ENCODE measurements at places on chromosomes 12 and 14.

GRCh38 chr12:104133866-104134265, 4.1 kb downstream of the NFYB start:
- no peak for DNase-seq

DNA sequence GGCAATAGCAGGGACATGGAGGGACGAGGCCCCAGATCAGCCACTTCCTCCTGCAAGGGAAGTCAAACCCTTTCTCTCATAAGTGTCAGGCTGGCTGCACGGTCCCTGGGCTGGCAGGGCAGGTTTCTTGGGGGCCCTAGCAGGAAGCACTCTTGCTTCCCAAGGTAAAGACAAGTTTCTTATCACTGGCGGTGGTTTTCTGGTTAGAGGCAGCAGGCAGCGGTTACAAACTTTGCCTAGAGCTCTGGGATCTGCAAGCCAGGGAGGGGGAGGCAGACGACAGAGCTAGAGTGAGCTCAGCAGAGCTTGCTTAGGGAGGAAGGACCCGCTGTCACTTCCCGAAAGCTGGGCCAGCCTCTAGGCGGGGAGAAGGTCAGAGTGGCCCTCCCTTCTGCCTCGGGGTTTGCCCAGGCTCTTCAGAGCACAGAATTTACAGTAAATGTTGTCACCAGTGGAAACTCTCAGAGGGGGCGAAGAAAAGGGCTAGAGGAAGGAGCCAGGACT, 20.4 kb downstream of the BATF start:
- DNase-seq: peak; percentile 49

DNA sequence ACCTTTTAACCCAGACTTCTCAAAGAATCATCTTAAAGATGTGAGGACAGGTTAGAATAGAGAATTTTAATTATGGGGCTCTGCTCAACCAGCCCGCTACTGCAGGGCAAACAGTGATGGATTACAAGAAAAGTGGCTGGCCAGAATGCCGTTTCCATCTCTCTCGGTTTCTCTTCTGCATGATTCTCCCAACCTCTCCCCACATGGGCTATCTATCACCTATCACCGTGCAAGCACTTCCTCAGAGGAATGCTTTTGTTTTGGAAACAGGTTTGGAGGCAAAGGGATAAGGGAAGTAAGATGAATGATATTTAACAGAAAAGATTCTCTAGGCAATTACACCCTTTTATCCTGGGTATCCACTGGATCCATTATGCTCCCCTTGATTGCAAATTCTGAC, 37.4 kb upstream of the PHC1 start:
- no peak for DNase-seq

GRCh38 chr14:74504874-74505720, 11.5 kb downstream of the ISCA2 start:
- no peak for DNase-seq

GRCh38 chr12:56522411-56523193, 982 bp downstream of the RBMS2 start:
- no peak for DNase-seq

- no peak for DNase-seq
Observed at GRCh38 chr14:53528185-53528671, 375.1 kb upstream of the DDHD1 start.

DNA sequence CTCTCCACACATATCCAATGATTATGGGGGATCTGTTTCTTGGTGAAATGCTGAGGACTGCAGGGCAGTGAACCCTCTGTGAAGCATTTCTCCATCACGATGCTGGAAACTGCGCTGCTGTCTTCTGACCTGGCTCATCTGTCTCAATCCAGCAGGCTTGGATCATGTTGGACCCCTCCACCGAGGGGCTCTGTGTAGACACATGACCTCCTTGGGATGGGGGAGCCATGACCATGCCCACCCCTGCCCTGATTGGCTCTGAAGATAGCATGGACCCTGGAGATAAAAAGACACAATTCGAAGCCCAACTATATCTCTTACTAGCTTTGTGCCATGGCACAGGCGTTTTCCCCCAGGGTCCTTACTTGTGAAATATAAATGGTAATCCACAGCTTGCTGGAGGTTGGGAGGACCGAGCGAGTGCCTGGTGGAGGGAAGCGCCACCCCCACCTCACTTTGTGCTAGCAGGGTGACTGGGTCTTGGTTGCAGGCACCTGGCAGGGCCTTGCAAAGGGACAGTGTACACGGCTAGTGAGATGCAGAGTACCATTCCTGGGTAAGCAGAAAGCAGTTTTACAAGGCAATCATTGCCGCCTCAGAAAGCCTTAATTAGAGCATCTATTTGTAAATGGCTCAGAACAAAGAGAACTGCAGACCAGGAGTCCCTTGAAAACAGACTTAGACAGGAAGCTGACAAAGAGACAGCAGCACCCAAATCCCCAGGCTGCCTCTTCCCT, 2.4 kb upstream of the KRT83 start:
- DNase-seq: no peak

GRCh38 chr12:120537856-120538220, 3.7 kb downstream of the RNF10 start:
- DNase-seq: no peak

GRCh38 chr14:57845802-57846531, 19.9 kb downstream of the SLC35F4 start:
- no peak for DNase-seq

GRCh38 chr12:32702473-32702872, 23.4 kb downstream of the DNM1L start:
- no peak for DNase-seq

DNA sequence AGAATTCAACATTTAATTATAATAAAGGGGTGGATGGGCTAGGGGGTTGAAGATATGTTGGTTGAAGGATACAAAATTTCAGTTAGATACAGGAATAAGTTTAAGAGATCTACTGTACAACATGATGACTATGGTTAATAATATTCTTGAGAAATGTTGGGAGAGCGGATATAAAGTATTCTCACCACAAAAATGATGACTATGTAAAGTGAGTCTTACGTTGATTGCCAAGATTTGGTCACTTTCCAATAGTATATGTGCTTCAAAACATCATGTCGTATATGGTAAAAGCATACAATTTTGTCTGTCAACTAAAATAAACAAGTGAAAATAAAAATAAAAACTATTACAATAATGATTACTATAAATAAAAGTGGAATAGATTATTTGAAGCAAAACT, 802.0 kb downstream of the C12orf50 start:
- DNase-seq: no peak

GRCh38 chr12:53670308-53670707, 5.6 kb downstream of the ATP5MC2 start:
- DNase-seq: no peak

GRCh38 chr12:57262126-57262822, 11.3 kb upstream of the STAC3 start:
- no peak for DNase-seq

GRCh38 chr14:37142835-37143401, 29.5 kb downstream of the SLC25A21 start:
- DNase-seq: no peak

DNA sequence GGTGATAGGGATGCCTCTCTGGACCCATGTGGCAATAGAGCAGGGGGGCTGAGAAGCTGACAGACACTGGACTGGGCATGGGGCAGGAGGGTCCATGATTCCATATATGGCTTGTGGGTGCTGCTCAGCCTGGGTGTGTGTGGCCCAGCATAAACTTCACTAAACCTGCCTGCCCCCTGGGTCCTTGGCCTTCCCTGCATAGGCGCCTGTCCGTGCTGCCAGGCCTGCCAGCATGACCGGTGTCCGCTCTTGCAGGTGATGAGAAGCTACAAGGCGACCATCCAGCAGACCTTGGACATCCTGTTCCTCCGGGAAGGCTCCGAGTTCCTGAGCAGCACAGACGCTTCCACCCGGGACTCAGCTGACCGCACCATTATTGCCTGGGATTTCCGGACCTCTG, 61.6 kb downstream of the BEGAIN start:
- DNase-seq: no peak

GRCh38 chr12:47236109-47236714, 156.5 kb upstream of the AMIGO2 start:
- no peak for DNase-seq

DNA sequence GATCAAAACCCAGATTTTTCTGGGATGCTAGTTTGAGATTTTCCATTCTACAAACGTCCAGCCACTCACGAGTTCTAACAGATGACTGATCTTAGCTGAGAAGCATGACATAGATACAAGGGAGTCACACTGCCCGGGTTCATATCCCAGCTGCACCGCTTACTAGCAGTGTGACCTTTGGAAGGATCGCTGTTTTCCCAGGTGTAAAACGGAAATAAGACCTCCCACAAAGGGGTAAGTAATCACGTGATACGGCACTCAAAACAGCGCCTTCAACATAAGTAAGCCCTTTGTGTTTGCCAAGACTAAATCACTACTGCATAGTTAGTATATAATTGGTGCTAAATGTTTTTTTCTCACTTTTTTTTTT, 624 bp upstream of the PWP1 start:
- no peak for DNase-seq

DNA sequence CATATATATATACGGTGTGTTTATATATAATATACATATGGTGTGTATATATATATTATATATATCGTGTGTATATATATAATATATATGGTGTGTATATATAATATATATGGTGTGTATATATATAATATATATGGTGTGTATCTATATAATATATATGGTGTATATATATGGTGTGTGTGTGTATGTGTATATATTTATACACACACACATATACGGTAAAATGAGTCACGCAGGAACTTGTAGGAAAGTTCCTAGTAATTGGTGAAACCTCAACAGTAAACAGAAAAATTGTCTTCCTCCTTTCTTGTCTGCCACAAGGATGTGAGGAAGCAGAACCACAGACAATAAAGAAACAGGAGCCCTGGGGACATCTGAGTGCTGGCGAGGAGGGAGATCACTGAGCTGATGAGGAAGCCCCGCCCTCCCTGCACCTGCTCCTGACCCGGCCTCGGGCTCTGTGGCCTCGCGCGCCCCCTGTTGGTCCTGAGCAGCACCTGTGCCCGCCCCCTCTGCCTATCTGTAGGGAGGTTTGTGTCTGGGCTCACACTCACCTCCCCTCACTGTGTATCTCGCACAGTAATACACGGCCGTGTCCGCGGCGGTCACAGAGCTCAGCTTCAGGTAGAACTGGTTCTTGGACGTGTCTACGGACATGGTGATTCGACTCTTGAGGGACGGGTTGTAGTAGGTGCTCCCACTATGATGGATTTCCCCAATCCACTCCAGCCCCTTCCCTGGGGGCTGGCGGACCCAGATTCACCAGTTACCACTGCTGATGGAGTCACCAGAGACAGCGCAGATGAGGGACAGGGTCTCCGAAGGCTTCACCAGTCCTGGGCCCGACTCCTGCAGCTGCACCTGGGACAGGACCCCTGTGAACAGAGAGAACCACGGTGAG, 1079.4 kb downstream of the TMEM121 start:
- DNase-seq: peak; percentile 55

- no peak for DNase-seq
Observed at GRCh38 chr14:85247071-85247470, 282.9 kb upstream of the FLRT2 start.

- no peak for DNase-seq
Observed at GRCh38 chr14:48826058-48826457, 760.1 kb downstream of the RPS29 start.

DNA sequence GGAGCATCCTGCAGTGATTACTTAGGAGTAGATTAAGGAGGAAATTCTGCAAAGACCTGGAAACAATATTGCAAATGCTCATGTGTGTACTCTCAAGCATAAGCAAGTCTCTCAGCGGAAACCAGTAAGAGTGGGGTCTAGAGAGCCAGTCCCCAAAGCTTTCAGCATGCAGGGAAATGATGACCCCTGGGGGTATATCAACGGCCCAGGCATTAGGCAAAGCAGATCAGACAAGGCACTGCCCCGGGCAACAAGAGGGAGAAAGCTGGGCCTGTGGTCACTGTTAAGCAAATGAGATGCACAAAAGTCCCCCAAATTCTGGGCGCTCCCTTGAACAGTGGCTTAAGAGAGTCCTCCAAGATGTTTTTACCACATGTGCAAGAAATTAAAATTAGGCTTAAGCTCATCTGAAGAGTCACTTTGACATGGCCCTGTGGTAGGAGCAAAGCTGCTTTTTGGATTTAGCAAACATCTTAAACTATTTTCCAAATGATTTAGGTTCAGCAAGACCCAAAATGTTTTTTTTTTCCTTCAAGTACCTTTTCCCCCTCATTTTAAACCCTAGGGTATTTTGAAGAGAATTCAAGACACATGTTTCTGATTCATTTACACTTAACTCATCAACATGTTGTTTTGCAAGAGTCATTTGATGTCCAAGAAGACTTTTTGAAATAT, 457.1 kb upstream of the TBX3 start:
- DNase-seq: no peak

DNA sequence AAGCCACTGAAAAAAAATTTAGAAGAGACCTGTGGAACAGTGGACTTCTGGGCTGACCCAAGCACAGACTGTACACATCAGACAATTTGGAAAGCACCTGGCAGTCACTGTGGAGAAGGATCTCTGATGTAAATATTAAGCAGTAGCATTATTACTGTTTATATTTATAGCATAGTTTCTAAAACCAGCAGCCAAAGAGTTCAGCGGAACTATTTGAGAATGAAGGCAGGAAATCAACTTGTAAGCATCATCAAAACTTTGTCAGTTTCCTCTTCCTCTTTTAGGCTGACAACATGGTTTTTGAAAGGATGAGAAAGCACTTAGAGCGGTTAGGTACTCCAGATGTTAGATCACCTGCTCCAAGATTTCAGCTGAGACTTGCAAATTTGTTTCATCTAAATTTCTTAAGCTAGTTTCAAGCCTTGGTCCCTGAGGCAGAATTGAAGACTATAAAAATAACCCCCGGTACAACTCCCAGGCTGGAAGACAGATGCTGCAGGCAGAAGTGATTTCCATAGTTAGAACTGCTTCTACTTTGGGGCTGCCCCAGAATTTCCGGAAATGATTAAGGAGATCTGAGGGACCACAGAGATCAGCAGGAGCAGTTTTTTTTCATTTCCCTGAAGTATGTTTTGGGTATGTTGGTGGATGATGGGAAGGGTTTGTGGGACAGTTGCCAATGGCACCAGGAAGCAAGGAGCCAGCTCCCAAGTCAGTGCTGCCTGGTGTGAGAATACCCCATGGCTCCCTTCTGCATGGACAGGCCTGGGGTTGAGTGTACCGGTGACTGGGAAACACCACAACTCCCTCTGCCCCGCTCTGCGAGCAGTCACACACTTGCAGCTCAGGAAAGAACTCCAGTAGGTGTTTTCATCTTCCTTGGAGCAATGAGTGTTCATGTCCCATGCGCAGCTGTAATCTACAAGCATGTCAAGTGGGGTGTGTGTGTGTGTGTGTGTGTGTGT, 354.5 kb downstream of the NUAK1 start:
- DNase-seq: no peak

DNA sequence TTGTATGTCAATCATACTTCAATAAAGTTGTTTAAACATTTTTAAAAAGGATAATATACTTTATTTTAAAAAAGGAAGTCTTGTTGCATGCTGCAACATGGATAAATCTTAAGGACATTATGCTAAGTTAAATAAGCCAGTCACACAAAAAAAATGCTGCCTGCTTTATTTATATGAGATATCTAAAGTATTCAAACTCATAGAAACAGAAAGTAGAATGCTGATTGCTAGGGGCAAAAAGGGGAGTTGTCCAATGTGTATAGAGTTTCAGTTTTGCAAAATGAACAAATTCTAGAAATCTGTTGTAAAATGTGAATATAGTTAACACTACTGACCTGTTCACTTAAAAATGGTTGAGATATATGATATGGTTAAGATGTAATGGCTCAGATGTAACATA, 8.7 kb downstream of the KLRC4 start:
- no peak for DNase-seq

- DNase-seq: no peak
Observed at GRCh38 chr12:6083601-6084000, 40.9 kb downstream of the VWF start.

GRCh38 chr12:96170328-96170727, 23.8 kb upstream of the ELK3 start:
- DNase-seq: no peak
